ENCODE measurements at places on chromosomes 11 and 22.
A peak's percentile ranks its signal among the peaks of the same experiment; 100 is the strongest.

DNA sequence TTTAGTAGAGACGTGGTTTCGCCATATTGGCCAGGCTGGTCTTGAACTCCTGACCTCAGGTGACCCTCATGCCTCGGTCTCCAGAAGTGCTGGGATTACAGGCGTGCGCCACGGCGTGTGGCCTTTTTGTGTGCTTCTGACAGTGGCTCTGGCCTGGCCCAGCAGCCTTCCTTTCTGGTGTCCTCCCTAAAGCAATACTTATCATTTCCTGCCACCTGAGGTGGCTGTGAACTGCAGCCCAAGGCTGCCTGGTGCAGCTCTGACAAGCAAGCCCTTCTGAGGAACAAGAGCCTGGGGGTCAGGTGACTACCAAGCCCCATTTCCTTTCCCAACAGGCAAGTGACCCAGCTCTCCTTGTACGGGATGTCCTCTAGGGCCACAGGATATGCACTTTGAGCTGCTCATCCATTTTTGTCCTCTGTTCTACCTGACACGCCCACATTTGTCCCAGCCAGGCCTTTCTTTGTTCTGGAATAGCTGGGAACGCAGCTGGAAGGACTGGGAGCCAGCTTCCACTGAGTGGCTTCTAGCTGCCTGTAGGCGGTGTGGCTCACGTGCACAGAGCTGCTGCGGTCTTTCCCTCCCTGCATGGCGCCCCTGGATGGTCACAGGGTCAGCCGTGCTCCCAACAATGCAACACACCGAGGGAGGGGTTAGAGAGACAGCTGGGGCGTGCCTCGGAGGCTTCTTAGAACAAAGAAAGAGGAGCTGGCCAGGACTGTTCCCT, 12.3 kb upstream of the BID start:
- no peak for DNase-seq

DNA sequence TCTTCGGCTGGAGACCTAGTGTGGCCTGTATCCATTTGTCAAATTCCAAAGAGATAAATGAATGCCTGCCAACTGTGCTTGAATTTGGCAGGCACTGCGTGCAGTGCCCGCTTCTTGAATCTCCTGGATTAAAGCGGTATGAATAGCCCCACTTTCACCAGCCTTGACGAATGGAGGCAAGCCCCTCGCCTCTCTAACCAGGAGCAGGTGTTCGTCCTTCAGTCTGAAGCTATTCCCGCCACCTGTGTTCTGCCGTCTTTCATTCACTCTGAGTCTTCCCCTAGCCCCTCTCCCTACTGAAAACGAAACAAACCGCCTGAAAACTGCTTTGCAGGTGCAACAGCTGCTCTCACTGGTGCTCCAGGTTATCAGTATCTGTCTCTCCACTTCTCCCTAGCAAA, 11.2 kb downstream of the NLRP14 start:
- no peak for DNase-seq

DNA sequence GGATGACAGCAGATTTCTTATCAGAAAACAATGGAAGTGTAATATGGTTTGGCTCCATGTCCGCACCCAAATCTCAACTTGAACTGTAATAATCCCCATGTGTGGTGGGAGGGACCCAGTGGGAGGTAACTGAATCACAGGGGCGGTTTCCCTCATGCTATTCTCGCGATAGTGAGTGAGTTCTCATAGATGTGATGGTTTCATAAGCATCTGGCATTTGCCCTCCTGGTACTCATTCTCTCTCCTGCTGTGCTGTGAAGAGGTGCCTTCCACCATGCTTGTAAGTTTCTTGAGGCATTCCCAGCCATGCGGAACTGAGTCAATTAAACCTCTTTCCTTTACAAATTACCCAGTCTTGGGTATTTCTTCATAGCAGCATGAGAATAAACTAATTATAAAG, 81.0 kb upstream of the SCUBE2 start:
- DNase-seq, result no peak

- no peak for DNase-seq
These were observed 86.5 kb upstream of the MYO18B start for GRCh38 chr22:25655371-25655935.

DNA sequence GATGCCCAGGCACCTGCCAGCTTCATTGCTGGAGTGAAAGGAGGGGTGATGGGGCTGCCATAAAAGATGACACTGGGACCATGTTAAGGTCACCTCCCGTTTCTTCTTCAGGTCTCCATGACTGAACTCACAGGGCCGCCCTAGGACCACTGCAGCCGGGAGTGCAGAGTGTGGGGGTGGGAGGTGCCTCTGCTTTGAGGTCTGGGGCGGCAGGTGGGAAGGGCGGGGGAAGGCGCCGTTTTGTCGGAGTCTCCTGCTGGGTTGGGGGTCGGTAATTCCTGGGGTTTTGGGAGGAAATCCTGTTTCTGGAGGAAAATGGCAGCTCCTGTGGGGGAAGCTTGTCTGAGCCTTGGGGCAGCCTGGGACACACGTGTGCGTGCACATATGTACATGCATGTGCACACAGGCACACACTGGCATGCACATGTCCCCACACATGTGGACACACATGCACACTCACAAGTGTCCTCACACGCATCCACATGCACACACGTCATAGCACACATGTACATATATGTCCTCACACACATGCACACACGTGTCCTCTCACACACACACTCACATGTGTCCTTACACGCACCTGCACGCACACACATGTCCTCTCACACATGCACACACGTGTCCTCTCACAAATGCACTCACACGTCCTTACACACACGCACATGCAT, 990.9 kb downstream of the BRD1 start:
- no peak for DNase-seq

DNA sequence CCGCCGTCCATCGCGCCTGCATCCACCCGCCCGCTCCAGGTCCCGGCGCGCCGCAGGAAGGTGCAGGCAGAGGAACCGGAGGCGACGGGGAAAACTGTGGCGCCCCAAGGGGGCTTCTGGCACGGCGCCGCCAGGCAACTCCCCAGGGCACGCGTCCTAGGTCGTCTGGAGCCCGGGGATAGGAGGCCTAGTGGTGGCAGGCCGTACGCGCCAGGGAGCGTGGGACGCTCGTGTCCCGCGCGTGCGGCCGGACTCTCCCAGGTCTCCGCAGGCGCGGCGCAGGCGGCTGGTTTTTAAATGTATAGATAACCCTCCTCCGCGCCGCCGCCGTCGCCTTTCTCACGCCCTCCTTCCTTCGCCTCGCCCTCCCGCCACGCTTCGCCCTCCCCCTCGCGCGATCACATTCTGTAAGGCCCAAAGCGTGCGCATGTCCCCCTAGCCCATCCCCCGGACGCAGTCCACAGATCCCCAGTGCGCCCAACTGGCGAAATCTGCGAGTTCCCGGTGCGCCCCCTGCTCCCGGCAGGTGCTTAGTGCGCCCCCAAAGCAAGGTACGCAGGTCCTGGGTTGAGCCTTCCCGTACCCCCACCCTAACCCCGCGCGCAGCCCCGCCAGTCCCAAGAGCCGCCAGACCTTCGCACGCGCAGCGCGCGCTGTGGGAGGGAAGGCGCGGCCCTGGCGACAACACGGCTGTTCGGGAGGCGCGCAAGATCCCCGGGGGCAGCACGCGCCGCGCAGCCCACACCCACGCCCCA, at the start of gene ASCL2:
ASCL2 (minus strand) TSS at position 267 of the 755 bp plus-strand sequence; CDS start at position 11, 256 bp downstream.
- DNase-seq, result no peak

- peak; percentile 98 for DNase-seq
These were observed 269.9 kb upstream of the SORL1-AS1 start for GRCh38 chr11:121722431-121723245.

DNA sequence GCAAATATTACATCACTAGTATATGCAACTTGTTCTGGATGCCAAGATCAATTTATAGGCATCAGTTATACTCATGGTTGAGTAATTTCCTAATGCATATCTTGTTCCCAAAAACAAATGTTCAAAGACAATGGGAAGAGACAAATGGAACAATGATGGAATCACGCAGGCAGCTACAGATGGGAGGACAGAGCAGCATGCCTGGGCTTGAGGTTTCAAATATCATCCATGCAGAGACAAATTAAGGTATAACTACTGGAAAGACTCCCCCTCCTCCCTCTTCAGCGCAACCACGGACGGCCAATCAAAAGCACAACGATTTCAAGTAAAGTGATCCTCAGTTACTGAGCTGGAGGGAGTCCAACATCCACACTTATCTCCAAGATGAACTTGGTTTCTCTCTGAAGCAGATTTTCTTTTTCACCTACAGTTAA, 106.8 kb downstream of the CCDC83 start:
- no peak for DNase-seq

- DNase-seq, result no peak
These were observed 452.7 kb upstream of the CNTN5 start for GRCh38 chr11:98568013-98568412.

DNA sequence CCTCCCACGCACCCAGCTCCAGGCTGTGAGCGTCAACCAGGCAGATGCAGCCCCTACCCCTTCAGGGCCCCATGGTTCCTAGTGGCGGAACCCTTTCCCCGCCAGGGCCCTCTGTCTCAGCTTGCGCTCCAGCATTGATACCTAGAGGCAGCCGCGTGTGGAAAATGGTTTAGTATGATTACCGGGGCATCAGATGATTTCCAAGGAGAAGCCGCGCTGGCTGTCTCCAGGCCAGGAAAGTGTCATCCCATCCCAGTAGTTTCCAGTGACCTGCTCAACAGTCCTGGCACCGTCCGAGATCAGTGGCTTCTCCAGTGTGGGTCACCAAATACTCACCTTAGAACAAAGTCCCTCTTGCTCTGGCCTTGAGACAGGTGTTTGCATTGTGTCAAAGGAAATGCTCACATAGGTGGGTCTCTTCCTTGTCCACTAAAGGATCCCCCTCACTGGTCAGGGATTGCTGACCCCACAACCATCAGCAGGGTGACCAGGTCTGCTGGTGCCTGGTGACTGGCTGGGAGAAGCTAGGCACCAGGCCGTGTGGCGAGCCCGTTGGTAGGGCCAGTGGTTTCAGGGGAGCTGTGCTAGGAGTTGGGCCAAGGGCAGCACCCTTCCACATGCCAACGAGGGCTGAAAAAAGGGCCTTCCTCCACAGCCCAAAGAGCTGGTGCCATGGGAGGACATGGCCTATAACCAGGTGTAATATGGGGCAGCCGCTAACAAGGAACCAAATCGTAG, 109.4 kb downstream of the MORC2 start:
- DNase-seq, result no peak

DNA sequence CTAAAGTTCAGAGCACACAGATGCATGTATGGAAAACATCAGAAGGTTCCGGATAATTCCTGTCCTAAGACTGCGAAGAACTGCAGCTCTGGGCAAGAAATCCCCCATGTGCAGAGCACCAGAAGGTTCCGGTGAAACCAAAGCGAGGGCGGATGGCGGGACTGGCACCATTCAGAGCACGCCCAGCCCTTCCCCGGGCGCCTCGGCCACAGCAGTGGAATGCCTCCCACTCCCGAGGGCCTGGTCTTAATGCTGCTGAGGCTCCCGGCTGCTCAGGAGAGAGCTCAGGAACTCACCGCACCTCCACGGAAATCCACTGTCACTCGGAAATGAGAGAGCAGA, 43.1 kb downstream of the BRD1 start:
- no peak for DNase-seq

DNA sequence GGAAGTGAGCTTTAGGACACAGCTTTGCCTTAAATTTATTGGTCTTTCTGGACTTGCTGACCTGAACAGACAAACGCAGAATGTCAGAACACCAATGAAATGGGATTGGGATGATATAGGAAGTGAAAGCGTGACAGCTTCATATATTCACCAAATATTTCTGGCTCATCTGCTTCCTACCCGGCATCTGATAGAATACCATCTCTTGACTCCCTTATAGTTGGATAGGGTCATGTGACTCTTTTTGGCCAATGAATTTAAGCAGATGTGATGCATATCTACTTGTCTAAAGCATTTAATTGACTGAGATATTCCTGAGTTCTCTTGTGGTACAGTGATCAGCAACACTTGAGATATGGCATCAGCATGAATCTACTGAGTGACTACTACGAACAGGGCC, 2.5 kb upstream of the CAPRIN1 start:
- DNase-seq, result no peak

GRCh38 chr11:100011697-100012096, 675.4 kb upstream of the ARHGAP42 start:
- no peak for DNase-seq

- no peak for DNase-seq
These were observed 200.2 kb downstream of the PGR start for GRCh38 chr11:100929377-100929776.

DNA sequence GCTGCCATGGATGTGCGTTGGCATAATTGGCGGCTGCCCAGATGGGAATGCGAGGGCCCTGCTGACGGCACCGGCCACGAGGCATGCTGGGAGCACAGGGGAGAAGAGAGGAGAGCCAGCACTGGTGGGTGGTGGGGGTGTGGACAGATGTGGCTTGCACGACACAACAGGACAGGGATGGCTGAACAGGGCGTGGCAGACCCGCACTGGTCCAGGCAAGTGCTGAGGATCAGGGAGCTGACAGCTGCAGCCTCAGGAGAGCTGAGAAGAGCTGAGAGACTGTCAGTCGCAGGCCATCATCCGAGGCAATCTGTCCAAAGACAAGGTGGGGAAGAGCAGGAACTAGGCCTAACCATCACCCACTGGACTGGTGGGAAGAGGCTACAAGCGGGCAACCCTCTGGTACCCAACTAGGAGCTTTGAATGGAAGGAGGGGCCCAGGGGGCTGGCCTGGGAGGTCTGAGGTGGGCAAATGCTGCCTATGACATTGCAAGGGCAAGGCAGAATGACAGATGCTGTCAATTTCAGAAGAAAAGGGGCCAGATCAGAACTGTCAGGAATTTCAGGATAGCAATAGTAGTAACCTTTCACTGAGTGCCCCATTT, 2.4 kb downstream of the GNB1L start:
- no peak for DNase-seq

DNA sequence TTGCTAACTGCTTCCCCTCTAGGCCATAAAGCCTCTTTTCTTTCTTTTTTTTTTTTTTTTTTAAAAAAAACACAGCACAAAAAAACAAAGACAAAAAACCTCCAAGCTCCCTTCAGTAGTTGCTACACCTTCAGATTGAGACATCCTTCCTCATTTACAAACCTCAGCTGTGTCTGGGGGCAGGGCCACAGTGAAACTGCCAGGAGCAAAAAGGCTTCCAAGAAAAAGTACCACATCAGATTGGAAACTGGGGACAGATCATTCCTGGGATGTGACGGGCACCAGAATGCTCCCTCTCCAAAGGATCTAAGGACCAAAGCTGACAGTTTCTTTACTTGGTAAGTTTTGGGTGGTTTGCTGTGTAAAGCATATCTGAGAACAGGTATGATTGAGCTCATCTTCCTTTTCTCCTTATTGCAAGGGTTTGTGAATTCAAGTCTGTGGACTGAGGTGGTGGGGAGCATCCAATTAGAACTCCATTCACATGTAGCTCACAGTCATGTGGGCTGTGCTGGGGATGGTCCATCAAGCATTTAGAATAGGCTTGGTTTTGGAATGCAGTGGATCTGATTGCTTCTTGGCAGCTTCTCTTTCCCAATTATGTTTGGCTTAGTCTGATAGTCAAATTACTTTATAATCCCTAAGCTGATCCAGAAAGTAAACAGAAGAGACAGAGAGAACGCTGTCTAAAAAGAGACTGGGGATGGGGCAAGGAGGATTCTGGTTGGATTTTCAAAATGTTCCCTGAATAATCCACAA, 705 bp downstream of the BBOX1 start:
- no peak for DNase-seq

All from NCI-H2081 treated with DMSO at 0.1 percent for 48 hours (cell line).